RWPE1 (cell line): ENCODE measurements at places on chromosomes 11 and 22.

DNA sequence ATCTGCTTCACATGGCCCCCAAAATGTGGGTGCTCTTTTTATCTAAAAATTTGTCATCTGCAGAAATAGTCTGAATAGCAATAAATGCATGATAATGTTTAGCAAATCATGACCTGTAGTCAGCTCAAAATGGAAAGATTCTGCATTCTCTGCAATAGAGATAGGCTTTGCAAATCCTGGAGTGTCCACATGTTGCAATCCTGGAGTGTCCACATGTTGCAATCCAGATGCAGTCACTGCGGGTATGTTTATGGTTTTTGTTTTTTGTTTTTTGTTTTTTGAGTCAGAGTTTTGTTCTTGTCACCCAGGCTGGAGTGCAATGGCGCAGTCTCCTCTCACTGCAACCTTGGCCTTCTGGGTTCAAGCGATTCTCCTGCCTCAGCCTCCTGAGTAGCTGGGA lies 20.2 kb upstream of the LRRC32 start:
- no peak for DNase-seq

- DNase-seq = no peak
Observed at GRCh38 chr11:27064086-27064485, 23.5 kb downstream of the BBOX1 start.

DNA sequence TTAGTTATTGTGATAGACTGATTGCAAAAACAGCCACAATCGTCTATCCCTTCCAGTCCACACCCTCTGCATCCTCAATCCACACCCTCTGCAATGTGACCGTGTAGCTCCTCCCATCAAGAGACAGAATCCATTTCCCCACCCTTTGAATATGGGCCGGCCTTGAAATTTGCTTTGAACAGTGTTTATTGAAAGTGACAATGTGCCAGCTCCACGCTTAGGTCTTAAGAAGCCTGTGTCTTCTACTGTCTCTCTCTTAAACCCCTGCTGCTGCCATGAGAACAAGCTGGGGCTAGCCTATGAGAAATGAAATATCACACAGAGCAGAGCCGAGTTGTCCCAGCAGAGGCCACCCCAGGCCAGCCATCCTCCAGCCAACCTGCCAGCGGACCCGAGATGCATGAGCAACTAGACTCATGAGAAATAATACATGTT lies 22.3 kb upstream of the MICAL2 start:
- DNase-seq = peak; percentile 51

- no peak for DNase-seq
Observed at GRCh38 chr11:69958308-69958707, 119.8 kb upstream of the ANO1 start.

GRCh38 chr11:94046796-94047195 lies 25.6 kb downstream of the HEPHL1 start:
- peak; percentile 24 for DNase-seq

- no peak for DNase-seq
Observed at GRCh38 chr11:119726585-119727522, 2.1 kb downstream of the NECTIN1 start.

- no peak for DNase-seq
Observed at GRCh38 chr11:93517041-93517440, 26.1 kb downstream of the SMCO4 start.
